Activated CD4-positive, alpha-beta T cell treated with anti-CD3 and anti-CD28 coated beads, Interleukin-2, amount 10 ng/mL, durations not matched to agents 7 days and 5 days (primary cell): ENCODE measurements at places on chromosomes 2 and 18.

- DNase-seq, result no peak
Observed at GRCh38 chr18:37122877-37123276, 293.9 kb downstream of the KIAA1328 start.

- peak; percentile 19 for DNase-seq
Observed at GRCh38 chr2:25853038-25853638, 25.1 kb downstream of the ASXL2 start.

- no peak for DNase-seq
Observed at GRCh38 chr2:96733931-96734330, 5.9 kb downstream of the LMAN2L start.

- DNase-seq, result no peak
Observed at GRCh38 chr2:54649633-54650032, 73.8 kb upstream of the EML6 start.

DNA sequence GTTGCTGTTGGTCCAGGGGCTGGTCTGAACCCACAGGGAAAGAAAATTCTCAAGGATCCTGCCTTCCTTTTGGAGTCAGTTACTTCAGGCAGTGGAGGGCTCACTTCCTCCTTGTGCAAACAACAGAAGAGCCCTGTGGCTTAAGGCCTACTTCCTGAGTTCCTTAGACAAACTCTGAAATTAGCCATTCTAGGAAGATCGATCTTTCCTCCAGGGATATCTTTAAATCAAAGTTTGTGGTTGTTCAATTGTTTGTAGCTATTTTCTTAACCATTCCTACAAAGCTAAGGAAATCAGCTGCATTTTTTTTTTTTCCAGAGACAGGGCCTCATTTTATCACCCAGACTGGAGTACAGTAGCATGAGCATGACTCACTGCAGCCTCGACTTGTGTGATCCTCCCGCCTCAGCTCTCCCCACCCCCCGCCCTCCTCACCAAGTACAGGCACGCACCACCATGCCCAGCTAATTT lies 156.0 kb downstream of the TANC1 start:
- DNase-seq, result no peak

GRCh38 chr2:98550165-98550564 lies 58.1 kb downstream of the COA5 start:
- DNase-seq, result no peak

DNA sequence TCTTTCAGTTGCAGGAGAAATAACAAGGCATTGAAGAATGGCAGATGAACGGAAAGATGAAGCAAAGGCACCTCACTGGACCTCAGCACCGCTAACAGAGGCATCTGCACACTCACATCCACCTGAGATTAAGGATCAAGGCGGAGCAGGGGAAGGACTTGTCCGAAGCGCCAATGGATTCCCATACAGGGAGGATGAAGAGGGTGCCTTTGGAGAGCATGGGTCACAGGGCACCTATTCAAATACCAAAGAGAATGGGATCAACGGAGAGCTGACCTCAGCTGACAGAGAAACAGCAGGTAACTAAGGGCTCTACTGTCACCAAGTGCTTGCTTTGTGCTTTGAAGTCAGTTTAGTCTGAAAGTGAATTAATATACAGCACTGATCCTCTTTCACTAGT lies 118.5 kb upstream of the UNC80 start:
- no peak for DNase-seq

DNA sequence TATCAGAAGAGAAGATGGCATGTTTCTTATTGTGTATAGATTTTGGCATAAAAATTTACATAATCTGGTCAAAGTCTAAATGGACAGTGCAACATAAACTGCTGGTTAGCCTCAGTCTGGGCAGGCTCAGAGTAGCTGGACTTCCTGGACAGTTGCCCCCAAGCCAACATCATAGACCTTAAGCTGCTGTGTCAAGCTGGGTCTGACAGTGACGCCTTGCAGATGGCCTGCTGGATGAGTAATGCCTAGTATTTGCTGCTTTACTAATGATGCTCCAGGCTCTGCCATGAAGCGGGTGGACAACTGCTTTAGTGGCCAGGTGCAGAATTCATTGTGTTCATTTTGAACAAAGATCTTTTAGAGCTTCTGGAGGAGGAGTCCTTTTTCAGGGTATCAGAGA lies 603.7 kb upstream of the ZEB2 start:
- DNase-seq, result no peak

- no peak for DNase-seq
Observed at GRCh38 chr18:9941103-9941502, 27.3 kb downstream of the VAPA start.

DNA sequence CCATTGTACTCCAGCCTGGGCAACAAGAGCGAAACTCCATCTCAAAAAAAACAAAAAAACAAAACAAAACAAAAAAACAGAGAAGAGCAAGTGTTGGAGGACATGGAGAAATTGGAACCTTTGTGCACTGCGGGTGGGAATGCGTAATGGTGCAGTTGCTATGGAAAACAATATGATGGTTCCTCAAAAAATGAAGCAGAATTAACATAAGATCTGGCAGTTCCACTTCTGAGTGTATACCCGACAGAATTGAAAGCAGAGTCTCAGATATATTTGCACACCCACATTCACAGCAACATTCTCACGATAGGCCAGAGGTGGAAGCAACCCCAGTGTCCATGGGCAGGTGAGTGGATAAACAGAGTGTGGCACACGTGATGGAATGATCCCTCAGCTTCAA lies 11.0 kb upstream of the RALB start:
- DNase-seq, result no peak

DNA sequence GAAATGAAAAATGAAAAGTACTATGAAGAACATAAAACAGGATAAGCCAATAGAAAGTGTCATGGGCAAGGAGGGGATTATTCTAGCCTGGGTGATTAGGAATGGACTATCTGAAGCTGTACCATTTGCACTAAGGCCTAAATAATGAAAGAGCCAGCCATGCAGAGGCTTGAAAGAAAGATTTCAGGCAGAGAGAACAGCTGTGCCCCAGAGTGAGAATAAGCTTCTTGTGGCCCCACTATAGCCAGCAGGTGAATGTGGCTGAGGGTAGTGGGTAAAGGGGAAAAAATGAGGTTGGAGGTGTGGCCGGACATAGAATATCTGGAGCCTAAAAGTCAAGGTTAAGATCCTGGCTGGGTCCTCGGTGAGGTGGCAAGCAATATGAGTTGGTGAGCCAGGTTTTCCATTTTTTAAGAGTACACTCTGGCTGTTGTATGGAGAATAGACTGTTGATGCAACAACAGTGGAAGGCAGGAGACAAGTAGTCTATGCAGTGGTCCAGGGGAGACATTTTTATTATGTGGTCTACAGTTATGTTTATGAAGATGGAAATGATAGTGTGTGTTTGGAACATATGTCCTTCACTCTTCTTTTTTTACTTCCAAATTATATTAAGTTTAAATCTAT lies 135.2 kb upstream of the SETBP1 start:
- no peak for DNase-seq

DNA sequence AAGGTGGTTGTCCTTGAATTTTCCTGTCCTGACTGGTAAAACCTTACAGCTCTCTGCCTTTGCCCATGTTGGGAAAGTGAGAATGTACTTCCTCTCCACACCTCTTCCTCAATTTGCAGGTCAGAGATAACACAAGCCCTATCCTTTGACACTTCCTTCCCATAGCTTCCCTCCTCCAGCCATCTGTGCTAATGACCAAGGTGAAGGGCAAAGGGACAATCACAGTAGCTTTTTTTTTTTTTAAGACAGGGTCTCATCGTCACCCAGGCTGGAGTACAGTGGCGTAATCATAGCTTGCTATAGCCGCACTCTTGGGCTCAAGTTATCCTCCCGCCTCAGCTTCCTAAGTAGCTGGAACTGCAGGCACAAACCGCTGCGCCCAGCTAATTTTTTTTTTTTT lies 24.3 kb upstream of the STPG4 start:
- DNase-seq, result no peak

- DNase-seq, result no peak
Observed at GRCh38 chr18:44098551-44099098, 582.1 kb upstream of the SETBP1 start.

GRCh38 chr2:229256376-229256775 lies 14.7 kb downstream of the PID1 start:
- no peak for DNase-seq

DNA sequence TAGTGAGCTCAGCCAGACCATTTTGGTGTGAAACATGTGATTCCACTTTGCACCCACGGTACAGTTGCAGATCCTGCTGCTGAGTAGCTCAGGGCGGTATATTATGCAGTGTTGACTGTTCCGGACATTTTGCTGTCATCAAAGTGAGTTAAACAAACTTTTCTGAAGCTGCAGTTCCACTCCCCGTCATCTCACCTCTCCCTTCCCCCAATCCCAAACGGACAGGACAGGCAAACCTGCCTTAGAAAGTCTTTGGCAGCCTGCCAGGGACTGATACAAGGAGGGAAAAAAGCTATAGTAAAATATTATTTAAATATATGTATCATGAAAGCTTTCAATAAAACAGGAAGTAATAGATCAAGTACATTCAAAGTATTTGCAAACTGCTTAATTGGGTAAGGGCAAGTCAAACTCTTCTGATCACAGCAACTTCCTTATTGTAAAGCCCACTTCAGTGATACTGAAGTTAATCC lies 35.5 kb upstream of the SP5 start:
- DNase-seq, result no peak

DNA sequence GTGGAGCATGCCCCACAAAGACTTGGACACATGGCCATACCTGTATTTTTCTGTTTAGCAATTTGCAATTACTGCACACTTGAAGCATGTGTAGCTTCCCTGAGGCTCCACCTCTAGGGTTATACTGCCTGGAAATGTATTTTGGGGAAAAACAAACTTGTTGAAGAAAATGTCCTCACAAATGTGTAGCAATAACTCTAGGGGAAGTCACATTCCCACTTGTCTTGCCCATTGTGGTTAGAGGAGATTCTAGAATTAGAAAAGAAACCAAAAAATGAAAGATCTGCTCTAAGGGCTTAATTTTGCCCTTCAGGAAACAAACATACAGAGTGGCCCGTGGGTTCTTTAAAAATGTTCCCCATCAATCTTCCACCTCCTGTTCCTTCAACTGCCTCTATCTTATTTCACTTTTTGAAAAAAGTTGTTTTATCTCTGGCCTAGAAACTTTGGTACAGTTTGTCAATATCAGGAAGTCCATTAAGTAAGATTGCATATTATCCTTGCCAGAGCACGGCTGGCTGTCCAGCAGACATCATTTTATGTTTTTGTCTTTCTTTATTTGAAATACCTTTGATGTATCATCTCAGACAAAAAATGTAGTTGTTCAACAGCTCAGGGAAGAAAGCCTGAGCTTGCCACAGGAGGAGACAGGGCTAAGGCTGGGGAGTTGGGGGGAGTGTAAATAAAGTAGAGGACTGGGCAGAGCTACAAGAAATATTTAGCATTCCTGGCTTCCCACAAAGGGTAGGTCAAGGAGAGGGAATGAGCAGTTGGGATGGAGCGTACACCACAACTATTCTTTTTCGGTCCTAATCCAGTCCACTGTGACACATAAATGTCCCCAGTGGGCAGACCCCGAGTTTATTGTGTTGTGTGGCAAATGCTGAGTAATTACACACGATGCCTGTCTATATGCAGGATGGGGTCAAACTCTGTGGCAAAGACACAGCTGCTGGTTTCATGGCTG lies 96.8 kb upstream of the CDC42EP3 start:
- no peak for DNase-seq

GRCh38 chr2:195044801-195045200 lies 612.2 kb upstream of the SLC39A10 start:
- no peak for DNase-seq

- no peak for DNase-seq
Observed at GRCh38 chr18:75745147-75745546, 317.6 kb upstream of the SMIM21 start.

DNA sequence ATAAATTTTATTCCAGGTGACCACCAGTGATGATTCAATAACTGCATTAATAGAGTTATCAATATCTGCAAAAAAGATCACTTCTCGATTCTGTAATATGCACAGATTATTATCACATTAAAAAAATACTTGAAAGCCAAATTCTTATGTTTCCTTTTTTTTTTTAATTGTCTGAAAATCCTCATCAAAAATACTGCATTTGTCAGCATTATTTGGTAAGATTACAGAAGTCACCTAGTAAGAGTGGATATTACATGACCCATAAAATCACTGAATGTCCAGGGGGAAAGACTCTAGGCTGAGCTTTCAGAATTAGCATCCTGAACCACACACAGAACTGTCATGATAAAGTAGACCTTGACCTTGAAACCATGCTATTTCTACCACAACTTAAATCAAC lies 617.2 kb upstream of the CDH7 start:
- DNase-seq, result no peak

DNA sequence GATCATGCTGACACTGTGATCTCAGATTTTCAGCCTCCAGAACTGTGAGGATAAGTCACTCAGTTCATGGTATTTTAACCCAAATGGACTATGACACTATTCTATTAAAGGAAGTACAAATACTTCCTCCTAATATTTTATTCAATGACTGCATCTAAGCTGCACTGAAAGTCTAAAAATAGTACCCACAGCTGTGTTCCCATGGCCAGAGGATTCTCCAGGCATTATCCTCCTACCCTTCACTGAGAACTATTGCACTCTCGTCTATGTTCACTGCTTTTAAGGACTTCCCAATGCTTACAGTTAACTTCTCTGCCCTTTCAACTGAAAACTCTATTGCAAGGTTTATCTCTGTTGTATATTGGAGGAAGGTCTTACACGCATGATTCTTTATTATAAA lies 15.2 kb downstream of the LRATD1 start:
- DNase-seq, result no peak

- DNase-seq, result no peak
Observed at GRCh38 chr18:66616523-66616983, 12.7 kb upstream of the CDH19 start.

DNA sequence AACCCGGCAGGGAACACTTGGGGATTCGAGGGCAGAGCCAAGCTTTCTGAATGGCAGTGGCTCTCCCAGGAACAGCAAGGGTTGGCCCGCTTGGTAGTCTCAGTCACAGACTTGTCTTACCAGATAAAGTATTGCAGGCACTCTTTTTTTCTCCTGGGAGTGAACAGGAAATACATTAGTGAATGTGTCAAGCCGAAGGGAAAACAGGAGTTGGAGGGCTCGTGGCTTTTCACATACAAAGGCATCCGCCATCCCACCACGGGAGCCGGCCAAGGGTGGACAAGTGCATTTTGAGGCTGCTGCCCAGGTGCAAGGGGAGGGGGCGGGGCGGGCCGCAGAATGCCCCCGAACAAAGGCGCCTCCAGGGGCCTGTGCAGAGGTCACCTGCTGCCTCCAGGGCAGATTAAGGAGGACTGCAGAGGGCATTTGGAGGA lies 163.3 kb upstream of the SIX3 start:
- DNase-seq, result no peak

DNA sequence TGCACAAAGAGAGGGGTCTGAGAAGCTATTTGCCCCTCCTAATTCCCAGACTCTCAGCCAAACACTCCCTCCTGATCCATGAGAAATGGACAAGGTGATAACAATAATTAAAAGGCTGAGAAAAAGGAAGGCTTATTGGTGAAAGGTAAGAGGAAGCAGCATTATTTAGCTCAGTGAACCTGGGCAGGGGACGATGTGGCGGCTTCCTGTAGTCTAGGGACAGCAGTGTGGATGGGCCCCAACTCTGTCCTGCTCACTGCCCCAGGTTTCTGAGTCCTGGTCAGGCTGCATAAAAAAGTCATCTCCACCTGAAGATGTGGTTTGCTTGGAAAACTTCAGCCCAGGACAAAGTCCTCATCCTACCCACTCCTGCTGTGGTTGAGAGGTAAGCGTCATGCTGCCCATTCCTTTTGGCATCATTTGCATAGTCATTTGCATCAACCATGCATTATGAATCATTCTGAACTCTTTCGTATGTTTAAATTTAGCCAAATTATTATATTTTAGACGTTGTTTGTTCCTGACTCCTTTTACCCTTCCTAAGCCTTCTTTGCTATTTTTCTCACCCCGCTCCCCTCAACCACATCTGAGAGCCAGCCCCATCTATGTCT lies 126.8 kb downstream of the CLIP4 start:
- no peak for DNase-seq
